Stimulated activated CD8-positive, alpha-beta memory T cell treated with anti-CD3 and anti-CD28 coated beads, Interleukin-2, amount 100 ng/mL, for 1 hour (primary cell): ENCODE measurements at places on chromosomes 6 and 20.

- no peak for DNase-seq
These were observed 861 bp downstream of the PCMTD2 start for GRCh38 chr20:64256282-64256935.

GRCh38 chr6:92715991-92716390 is 703.4 kb downstream of the EPHA7 start:
- no peak for DNase-seq

GRCh38 chr20:23298926-23299672 is 51.5 kb upstream of the NXT1 start:
- no peak for DNase-seq

GRCh38 chr6:79993012-79993910 is 11.2 kb upstream of the TTK start:
- DNase-seq: no peak

- no peak for DNase-seq
These were observed 16.1 kb downstream of the TTPAL start for GRCh38 chr20:44491635-44492395.

DNA sequence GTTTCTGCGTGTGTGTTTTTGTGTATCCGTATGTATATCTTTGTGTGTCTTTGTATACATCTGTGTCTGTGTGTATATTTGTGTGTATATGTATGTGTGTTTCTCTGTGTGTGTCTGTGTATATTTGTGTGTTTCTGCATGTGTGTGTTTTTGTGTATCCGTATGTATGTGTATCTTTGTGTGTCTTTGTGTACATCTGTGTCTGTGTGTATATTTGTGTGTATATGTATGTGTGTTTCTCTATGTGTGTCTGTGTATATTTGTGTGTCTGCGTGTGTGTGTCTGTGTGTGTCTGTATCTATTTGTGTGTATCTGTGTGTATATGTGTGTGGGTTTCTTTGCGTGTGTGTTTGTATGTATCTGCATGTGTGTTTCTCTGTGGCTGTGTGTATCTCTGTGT is 192.6 kb downstream of the CDH4 start:
- DNase-seq: no peak

DNA sequence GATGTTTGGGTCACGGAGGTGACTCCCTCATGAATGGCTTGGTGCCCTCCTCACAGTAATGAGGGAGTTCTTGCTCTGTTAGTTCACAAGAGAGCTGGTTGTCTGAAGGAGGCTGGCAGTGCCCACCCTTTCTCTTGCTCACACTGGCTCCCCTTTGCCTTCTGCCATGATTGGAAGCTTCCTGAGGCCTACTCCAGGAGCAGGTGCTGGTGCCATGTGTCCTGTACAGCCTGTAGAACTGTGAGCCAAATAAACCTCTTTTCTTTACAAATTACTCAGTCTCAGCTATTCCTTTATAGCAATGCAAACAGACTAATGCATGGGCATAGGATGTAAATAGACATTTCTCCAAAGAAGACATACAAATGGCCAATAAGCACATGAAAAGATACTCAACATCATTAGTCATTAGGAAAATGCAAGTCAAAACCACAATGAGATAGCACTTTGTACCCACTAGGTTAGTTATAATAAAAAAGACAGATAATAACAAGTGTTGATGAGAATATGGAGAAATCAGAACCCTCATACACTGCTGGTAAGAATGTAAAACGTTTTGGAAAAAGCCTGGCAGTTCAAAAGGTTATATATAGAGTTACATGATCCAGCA is 17.7 kb downstream of the C20orf203 start:
- no peak for DNase-seq

- no peak for DNase-seq
These were observed 130.2 kb upstream of the SYNDIG1 start for GRCh38 chr20:24339210-24339641.

GRCh38 chr6:89160331-89161092 is 14.7 kb downstream of the PM20D2 start:
- no peak for DNase-seq

- DNase-seq: no peak
These were observed 5.8 kb upstream of the TMEM14A start for GRCh38 chr6:52664991-52665686.

DNA sequence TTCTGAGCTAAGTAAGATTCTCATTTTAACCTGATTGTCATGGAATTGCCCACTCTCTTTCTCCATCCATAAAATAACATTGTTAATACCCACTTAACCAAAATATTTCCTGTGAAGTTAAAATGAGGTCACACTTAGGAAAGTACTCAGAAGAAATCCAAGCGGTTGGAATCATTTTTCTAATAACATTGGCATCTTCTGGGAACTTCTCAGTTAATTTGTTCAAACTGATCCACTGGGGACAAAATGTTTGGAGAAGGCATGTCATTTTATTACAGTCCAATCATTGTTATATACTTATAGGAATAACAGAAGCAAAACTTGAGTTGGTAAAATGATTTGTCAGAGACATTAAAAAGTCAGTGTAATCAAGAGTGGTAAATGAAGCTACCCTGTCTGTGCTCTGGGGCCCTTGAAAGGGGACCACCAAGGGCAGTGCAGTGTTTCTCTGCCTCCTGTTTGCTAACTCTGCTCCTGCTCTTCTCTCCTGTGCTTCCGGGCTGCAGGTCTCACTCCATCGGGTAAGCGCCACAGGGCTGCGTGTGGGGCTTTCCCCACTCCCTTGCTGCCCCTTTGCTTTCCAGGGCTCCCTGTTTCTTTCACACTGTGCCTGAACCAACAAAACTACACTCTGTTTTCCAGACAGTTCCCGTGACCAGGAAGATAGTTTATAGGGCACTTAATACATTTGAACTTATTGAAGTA is 50.1 kb downstream of the HDDC2 start:
- no peak for DNase-seq

DNA sequence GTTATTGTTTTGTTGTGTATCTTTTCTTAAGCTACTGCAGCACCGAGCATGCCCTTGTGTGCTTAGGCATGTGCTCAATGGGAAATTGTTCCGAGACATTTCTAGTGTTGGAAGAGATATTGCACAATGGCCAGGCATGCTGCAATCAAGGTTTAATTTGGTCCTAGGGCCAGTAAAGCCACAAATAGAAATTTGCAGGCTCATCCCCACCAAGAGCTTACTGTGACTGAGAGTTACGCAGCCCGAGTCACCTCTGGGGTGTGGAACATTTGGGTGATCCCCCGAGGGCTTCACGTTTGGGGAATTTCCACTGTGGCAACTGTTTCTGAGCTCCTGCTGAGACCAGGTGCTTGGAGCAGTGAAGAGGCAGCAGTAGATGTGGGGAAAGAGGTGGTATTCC is 65.8 kb downstream of the ADTRP start:
- no peak for DNase-seq

- DNase-seq: no peak
These were observed 34.8 kb downstream of the HFE start for GRCh38 chr6:26122005-26122388.

- no peak for DNase-seq
These were observed 173.0 kb upstream of the JAG1 start for GRCh38 chr20:10846766-10847165.

DNA sequence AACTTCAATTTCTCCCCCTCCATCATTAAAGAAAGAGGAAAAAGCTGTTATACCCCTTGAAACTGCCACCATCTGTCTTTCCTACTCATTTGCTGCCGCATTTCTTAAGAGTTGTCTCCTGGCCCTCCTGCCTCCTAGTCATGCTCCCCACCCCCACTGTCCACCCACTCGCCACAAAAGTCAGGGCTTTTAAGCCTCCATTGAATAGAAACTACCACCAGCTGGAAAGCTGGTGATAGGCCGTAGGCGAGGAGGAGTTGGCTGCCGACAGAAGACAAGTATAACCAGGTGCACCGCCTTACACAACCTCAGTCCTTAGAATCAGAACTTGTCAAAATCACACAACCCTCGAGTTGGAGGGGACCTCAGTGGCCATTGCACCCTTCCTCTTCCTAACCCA is 67.6 kb downstream of the B3GAT2 start:
- no peak for DNase-seq

- no peak for DNase-seq
These were observed 190.3 kb downstream of the ANKRD60 start for GRCh38 chr20:58038123-58038654.

GRCh38 chr20:63394069-63394919 is 33.1 kb upstream of the CHRNA4 start:
- DNase-seq: no peak

DNA sequence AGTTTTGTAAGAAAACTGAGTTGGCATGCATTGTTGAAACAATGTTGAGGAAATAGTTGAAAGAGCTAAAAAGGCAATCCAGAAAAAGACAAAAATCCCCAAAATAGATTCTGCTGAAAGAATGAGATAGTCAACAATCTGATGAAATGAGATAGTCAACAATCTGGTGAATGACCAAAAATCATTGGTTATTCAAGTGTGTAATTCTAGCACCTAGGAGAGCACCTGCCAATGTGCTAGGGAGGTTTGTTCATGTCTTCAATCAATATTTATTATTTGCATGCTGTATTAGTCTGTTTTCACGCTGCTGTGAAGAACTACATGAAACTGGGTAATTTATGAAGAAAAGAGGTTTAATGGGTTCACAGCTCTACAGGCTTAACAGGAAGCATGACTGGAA is 307.1 kb upstream of the HSF2 start:
- no peak for DNase-seq

DNA sequence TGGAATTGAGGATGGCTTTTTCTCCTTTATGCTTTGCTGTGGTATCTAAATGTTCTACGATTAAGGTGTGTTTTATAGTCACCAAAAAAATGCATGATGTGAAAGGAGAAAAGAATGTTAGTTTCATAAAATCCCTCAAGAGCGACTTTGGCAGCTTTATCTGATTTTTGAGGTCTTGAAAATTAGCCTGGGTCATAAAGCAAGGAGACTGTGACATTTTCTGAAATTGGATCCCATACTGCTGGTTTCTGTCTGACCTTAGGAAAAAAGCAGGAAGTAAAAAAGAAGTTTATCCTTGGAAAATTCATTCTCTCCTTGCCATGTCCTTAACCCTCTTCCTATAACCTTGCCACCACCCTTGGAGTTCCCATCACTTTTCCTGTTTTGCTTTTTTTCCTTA is 525.3 kb downstream of the CD83 start:
- no peak for DNase-seq

GRCh38 chr6:134376785-134377184 is 58.9 kb upstream of the SGK1 start:
- no peak for DNase-seq

GRCh38 chr6:134331256-134331655 is 13.3 kb upstream of the SGK1 start:
- DNase-seq: no peak

DNA sequence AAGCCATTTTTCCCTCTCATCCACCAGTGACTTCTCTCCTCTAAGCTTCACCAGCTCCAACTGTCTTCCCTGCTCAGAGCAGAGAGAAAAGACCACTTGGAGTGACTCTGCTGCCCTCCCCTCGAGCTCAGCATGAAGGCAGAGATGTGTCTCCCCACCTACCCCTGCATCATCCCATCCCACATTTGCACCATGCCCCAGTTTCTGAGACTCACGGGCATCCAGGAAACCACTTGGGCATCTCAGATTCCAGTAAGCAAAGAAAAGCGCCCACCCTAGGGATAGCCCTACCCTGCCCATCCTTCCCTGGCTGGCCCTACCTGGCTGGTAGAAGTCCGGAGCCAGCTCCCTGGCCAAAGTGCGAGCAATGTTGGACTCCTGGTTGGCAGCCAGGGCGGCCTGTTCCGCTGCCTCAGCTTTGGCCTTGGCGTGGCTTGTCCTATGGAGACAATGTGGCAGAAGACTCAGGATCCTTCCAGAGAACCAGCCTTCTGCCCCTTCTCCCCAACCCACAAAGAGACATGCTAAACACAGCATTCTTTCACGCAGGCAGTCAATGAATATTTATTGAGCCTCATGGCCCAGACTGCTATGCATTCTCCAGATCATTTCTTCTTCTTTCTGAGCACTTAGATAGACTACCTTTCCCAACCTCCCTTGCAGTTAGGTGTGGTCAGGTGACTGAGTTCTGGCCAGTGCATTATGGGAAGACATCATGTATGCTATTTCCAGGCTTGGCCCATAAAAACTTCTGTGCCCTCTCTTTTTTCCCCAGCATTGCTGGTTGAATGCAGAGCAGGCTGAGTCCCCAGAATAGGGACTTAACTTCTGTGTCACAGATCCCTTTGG is 68.6 kb downstream of the JPH2 start:
- no peak for DNase-seq

- no peak for DNase-seq
These were observed 95.3 kb upstream of the MAN1A1 start for GRCh38 chr6:119444642-119445557.
